Left hindlimb (tissue), 1 donor: ENCODE measurements at places on chromosomes 5 and 9.

DNA sequence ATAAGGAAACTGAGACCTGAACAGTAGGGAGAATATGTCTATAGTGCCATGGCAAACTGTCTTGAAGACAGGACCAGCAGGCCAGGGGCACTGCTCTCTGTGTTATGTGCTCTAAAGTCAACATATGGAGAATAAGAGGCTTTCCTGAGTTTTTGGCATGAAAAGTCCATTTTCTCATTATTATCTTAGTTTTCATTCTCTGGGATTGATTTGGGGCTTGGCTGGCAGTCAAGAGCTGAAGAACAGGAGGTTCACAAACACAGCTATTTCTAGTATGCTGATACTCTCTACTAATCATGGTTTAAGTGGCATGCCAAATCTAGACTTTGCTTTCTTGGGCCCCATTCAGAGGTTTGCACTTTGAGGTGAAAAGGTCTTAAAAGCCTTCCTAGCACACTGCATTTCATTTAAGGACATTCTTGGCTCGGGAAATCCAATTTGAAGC is 404.4 kb downstream of the ZNF608 start:
- peak; percentile 64 for DNase-seq

GRCh38 chr5:21424907-21425306 is 1428.2 kb downstream of the CDH12 start:
- no peak for DNase-seq

- no peak for DNase-seq
Measured at GRCh38 chr5:98637557-98637956, 135.9 kb upstream of the RGMB start.

DNA sequence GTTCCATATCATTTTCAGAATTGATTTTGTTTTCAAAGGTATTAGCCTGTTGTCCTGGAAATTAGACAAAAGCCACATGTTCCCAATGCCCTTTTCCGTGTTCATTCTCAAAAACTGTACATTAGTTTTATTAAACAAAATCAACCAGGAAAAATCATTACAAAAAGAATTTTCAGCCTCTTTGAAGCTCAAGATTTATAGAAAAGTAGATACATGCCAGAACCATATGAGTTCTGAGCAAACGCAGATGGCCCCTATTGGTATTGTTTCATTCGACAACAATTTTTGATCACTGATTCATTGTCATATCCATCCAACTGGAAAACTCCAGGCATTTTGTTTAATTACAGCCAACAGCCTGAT is 148.5 kb upstream of the GRAMD2B start:
- no peak for DNase-seq

GRCh38 chr9:70043285-70043684 is 363 bp upstream of the MAMDC2 start:
- DNase-seq = no peak

DNA sequence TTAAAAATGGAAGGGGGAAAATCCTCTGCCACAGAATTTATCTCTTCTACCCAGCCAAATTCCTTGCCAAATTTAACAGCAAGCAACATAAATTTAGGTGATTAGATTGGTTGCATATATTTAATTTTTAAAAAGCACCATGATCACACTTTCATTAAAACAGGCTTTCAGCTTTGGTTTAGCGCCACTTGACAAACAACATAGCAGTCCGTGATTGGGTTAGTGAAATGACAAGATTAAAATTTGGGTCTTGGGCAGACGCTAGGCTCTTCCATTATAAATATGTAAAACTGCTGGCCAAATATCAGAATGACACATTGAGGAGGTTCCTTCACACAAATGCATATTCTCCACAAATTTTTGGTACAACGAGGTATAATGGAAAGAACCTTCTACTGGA is 58.2 kb upstream of the CER1 start:
- DNase-seq = no peak

DNA sequence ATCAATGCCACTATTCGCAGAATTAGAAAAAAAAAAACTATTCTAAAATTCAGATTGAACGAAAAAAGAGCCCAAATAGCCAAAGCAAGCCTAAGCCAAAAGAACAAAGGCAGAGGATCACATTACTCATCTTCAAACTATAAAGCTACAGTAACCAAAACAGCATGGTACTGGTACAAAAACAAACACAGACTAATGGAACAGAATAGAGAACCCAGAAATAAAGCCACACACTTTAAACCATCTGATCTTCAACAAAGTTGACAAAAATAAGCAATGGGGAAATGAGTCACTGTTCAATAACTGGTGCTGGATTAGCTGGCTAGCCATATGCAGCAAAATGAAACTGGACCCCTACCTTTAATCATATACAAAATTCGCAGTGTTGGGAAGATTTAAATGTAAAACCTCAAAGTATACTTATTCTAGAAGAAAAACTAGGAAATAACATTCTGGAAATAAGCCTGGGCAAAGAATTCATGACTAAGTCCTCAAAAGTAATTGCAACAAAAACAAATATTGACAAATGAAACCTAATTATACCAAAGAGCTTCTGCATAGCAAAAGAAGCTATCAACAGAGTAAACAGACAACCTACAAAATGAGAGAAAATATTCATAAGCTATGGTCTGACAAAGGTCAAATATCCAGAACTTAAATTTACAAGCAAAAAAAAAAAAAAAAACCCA is 153.7 kb downstream of the NDUFS4 start:
- DNase-seq = no peak

GRCh38 chr5:2751592-2752021 is at the start of gene IRX2:
IRX2 (minus strand) TSS chr5:2751677; CDS start chr5:2751413, 264 bp downstream.
- peak; percentile 91 for DNase-seq

DNA sequence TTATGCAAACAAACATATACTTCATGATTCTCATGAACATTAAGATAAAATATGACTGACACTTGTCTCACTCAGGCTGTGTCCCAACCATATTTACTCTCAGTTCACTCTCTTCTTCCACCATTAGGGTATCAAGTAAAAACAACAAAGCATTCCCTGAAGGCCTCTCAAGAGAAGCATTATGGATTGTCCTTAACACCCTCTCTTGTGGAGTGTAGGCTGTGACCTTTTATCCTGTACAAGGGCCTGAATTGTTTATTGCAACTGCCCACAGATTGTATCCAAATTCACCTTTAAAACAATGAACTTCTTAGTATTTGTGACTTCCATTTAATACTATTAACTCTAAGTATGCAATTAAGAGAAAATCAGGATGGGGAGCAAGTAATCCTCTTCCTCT is 78.1 kb downstream of the RICTOR start:
- DNase-seq = no peak

- no peak for DNase-seq
Measured at GRCh38 chr5:23631302-23632045, 124.1 kb downstream of the PRDM9 start.

DNA sequence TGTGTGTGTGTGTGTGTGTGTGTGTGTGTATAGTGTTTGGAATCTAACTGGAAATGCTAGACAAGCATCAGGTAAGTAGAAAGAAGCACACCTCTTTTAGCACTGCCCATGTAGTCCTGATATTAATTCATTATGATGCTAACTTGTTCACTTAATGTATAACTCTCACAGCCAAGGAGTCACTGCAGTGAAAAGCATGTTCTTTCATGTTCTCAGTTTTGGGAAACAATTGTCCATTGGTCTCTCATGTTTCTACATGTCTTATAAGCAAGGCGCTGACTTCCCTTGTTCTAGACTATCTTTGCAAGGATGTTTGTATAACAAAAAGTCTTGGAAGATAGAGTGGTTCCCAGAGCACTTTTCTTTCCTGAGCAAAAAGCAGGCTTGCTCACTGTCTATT is 148.8 kb upstream of the TNPO1 start:
- DNase-seq = no peak
